ENCODE measurements at places on chromosomes 5 and 9.

GRCh38 chr5:169656125-169656901 is 19.2 kb downstream of the DOCK2 start:
- no peak for DNase-seq

- DNase-seq, result peak; percentile 26
These were observed 119.9 kb downstream of the KCNIP1 start for GRCh38 chr5:170623576-170624181.

DNA sequence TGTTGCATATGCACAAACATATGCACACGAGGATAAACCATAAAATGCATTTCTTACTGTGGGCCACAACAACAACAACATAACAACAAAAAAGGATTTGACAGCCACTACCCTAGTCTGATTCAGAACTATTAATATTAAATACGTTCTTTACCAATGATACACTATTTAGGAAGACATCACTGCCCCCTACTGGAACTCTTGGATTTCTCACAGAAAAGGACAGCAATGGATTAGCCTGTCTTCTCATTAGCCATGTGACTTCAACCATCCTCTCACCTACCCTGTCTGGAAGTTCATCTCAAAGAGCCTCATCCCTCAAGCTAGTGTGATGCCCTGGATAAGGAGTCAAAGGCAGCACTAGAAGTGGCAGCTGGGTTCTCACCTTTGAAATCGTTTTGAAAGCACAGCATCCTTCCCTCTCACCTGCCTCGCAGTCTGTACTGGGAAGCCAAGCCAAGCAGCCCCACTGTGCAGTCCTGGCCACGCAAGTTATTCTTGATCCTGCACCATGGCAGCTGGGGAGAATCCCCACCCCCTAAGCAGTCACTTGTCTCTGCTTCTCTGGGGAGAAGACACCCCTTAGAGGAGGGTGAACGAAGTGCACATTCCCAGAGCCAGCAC is 64.6 kb downstream of the SH3TC2 start:
- no peak for DNase-seq

GRCh38 chr5:67393211-67393610 is 196.6 kb upstream of the CD180 start:
- no peak for DNase-seq

GRCh38 chr9:138060881-138061280 is 183.3 kb downstream of the CACNA1B start:
- DNase-seq, result no peak

DNA sequence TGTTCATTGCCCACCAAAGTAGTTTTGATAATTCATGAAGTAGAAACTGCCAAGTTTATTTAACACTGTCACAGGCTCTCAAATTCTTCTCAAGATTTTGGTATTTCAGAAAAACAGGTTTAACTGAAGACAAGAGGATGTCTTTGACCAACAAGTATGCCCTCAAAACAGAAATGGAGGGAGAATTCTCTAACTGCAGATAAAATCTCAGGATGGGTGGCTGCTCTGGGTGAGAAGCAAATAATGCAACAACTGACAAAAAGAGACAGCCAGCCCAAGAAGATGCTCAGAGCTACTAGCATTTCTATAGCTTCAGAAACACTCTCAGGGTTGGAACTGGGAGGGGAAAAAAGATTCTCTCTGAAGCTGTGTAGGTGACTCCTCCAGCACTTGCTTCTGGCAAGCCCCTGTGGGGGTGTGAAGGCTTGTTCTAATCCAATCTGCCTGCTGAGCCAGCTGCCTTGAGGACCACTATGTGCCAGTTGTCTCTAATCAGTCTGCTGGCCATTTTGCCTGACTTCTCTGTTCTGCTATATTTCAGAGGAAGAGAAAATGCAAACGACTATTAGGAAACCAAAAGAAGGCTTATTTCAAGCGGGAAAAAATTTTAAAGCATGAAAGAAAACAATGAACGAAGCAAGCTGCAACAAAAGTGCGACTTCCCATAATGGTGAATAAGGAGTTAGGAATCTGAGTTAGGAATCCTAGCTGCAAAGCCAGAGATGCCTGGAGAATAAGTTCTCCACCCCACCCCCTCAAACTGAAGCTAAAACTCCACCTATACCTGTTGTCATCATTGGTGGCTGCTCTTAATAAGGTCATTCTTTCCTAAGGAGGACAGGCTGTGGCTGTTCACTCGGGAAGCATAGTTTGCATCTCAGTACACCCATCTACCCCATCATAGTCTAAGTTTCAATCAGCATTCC is 147.5 kb downstream of the GNAQ start:
- no peak for DNase-seq

GRCh38 chr5:9570876-9571275 is 25.0 kb upstream of the SEMA5A start:
- DNase-seq, result no peak

GRCh38 chr9:131503626-131504465 is 1.1 kb downstream of the POMT1 start:
- DNase-seq, result peak; percentile 66

GRCh38 chr9:75132244-75132643 is 43.9 kb downstream of the OSTF1 start:
- no peak for DNase-seq

DNA sequence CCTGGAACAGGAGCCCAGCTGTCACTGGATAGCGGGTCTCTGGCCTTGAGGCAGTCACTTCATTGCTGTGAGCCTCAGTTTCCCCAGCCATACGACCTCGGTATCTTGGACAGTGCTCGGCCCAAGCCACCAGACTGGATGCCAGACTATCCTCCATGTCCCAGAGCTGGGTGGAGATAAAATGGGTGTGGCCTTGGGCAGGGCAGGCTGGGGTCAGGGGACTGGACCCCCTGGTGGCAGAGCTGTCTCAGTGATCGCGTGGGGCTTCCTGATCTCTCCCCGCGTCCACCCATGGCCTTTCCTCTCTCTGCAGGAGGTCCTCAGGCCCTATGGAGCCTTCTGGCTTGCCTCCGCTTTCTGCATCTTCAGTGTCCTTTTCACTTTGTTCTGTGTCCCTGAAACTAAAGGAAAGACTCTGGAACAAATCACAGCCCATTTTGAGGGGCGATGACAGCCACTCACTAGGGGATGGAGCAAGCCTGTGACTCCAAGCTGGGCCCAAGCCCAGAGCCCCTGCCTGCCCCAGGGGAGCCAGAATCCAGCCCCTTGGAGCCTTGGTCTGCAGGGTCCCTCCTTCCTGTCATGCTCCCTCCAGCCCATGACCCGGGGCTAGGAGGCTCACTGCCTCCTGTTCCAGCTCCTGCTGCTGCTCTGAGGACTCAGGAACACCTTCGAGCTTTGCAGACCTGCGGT is 10.0 kb downstream of the SLC2A8 start:
- no peak for DNase-seq

- DNase-seq, result no peak
These were observed 645.2 kb upstream of the PTPRD start for GRCh38 chr9:11257992-11258391.

DNA sequence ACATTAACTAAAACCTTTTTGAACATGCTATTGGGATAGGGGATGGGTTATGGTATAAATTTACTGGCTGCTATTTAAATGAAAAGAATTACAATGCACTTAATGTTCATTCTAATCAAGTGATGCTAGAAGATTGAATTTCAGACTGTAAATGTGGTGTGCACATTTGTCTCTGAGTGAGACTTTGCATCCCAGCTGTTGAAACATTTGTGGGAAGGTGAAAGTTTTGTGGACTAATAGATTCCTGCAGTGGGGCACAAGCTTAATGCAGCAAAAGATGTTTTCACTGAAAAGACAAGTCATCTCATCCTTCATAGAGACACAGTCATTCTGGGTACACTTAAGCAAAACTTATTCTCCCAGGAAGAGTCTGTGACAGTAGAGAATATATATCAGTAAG is 323.6 kb downstream of the NFIB start:
- no peak for DNase-seq

- peak; percentile 57 for DNase-seq
These were observed 23.9 kb upstream of the MAPK9 start for GRCh38 chr5:180315762-180316212.

DNA sequence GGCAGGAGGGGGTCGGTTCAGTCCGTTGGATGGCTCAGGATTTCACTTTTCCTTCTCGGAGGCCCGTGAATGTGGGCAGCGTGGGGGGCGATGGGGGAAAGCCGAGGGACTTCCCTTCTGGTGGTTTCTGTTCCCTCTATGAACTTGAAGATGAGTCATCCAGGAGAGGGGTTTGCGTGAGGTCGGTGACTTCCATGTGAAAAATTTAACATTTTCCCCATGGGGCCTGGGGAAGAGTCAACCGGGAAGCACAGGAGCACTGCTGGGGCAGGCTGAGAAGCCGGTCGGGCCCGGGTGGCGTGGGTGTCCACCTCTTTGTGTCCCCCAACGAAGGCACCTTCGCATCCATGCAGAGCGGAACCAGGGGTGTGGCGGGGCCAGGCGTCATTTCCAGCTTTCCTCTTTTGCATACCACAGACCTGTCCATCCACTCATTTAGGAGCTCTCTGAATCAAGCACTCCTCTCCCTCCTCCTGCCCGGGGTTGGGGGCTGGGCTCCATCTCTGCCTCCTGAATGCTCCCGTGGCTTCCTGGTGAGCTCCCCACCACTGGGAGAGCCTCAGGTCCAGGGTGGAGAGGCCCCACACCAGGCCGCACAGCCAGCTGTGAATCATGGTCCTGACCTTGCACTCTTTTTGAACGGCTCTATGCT is 68.4 kb downstream of the ANKRD33B start:
- peak; percentile 65 for DNase-seq

- no peak for DNase-seq
These were observed 3.1 kb upstream of the RGMB start for GRCh38 chr5:98770209-98770910.

GRCh38 chr9:38047301-38048251 is 21.5 kb downstream of the SHB start:
- no peak for DNase-seq

DNA sequence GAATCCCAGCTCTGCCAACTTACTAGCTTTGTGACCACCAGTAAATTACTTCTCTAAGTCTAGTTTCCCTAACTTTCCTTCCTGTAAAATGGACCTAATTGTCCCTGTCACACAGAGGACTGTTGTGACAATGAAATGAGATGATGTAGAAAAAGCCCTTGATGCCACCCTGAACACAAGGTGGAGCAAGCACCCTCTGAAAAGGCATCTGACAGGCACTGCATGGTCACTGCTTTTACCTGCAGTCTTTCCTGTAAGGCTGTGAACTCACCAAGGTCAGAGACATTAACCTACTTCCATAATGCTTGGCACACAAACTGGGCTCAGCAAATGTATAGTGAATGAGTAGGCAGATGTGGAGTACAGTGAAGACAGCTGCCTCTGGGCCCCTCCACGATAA is 6.1 kb downstream of the SLC31A2 start:
- no peak for DNase-seq

DNA sequence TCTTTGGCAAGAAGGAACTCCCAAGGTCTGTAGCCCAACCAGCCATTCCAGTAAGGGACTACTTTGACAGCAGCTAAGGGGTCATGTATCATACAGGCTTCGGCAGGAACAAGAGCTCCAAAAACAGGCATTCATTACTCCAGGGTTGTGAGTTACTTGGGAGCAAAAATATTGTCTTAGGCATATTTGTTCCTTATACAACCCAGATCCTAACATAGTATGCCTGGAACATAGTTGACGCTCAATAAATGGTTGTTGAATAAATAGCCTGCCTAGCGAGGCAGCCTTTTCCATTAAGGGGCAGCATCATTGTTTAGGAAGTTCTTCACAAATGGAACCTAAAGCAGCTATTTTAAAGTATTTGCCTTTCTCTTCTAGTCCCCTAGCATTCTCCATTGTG is 35.8 kb upstream of the FER start:
- DNase-seq, result no peak

DNA sequence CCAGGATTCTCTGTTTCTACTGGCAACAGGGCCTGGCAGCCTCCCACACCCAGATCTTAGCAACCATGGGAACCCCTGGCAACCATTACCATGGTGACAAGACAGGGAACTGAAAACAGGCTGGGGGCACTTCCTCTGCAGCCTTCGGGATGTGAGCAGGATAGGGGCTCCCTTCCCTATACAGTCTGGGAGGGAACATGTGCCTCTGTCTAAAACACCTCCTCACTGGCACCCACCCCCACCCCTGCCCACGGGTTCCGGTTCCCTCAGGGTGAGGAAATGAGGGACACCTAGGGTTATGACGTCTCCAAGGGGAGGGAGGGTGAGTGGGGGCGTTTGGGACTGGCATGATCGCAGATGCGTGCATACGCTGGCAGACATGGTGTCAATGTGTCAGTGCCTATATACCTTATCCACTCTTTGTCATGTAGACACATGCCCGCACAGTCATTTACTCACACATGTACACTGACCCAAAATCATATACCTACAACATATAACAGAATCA is 3.0 kb upstream of the DNAJB5 start:
- DNase-seq, result no peak

GRCh38 chr5:21623831-21624230 is 1229.3 kb downstream of the CDH12 start:
- no peak for DNase-seq

DNA sequence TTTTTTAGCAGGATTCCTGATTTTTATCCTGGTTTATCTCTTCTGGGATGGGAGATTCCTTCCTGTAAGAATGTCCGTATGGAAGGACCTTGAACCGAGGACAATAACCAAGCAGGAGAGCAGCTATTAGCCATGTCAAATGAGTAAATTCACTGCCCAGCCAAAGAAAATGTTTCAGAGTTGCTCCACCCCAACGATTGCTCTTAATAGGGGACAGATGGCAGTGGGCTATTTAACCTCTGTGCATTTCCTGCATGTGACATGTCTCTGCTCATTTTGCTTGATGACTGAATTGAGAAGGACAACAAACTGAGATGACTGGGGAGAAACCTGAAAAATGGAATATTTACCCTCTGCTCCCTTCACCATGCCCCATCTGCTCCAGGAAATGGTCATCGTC is 479.9 kb upstream of the ZNF462 start:
- DNase-seq, result no peak

GRCh38 chr9:132201780-132202703 is 40.2 kb downstream of the NTNG2 start:
- DNase-seq, result no peak

GRCh38 chr5:126339215-126339805 is 83.9 kb upstream of the GRAMD2B start:
- peak; percentile 31 for DNase-seq

- no peak for DNase-seq
These were observed 240.0 kb upstream of the SLC24A2 start for GRCh38 chr9:20028849-20029231.

- no peak for DNase-seq
These were observed 46.8 kb upstream of the NKD2 start for GRCh38 chr5:961711-962240.

DNA sequence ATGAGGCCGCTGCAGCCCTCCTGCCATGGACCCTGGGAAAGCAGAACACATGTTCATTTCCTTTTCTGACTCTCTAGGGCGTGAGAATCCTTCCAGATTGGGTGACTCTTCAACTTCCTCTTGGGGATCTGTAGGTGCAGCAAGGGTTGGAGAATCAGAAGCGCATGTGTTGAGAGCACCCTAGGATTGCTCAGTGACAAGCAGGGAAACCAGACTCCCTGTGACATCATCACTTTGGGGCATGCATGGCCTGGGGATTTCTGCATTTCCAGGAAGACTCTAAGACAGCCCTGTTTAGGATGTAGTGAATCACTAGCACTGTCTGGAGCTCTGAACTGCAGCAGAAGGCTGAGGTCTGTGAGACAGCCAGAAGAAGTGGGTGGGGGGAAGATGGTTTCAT is 15.1 kb upstream of the LCP2 start:
- DNase-seq, result peak; percentile 63

Data from stimulated activated CD4-positive, alpha-beta T cell treated with anti-CD3 and anti-CD28 coated beads, Interleukin-4, amount 100 ng/mL, for 48 hours (primary cell).